ENCODE measurements at places on chromosomes 3 and 15.

GRCh38 chr15:39084674-39085530 is 496.0 kb upstream of the THBS1 start:
- peak; percentile 86 for DNase-seq

DNA sequence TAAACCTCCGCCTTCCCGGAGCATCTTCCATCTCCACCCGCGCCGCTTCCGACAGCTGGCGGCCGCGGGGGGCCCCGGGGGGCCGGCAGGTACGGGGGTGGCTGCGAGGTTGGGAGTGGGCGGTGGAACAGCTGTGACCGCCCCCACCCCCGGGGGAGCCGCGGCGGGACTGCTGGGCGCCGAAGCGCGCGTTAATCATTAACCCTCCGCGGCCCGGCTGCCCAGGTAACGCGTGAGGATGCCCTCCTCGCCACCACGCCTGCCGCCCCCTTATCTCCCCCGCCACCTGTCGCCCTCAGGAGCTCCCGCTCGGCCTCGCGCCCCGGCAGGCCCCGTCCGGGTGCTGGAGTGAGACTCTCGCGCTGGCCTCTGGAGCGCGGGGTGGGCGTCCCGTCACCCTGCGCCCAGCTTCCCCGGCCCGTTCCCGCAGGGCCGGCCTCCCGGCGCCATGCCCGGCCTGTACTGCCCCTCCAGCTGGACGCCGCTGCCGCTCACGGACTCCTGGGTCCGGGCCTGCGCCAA is 757 bp downstream of the VWA5B2 start:
- no peak for DNase-seq

GRCh38 chr3:38353151-38353550 is 6.6 kb downstream of the XYLB start:
- no peak for DNase-seq

DNA sequence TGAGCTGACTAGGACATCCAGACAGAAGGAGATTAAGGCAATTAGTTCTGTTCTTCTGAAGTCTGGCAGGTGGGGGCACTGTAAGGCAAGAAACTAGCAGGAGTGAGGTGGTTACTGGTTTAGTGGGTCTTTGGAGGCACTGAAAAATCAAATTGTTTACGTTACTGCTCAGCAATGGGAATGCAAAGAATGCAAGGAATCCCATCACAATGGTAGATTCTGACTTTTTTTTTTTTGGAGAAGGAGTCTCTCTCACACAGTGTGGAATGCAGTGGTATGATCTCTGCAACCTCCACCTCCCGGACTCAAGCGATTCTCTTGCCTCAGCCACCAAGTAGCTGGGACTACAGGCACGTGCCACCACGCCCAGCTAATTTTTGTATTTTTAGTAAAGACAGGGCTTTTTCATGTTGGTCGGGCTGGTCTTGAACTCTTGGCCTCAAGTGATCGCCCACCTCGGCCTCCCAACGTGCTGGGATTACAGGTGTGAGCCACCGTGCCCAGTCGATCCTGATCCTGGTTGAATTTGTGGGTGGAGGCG is 16.4 kb downstream of the FAM107A start:
- peak; percentile 3 for DNase-seq

GRCh38 chr15:79769933-79770759 is 126.7 kb downstream of the MTHFS start:
- no peak for DNase-seq

GRCh38 chr15:85454403-85454802 is 74.0 kb downstream of the AKAP13 start:
- no peak for DNase-seq

DNA sequence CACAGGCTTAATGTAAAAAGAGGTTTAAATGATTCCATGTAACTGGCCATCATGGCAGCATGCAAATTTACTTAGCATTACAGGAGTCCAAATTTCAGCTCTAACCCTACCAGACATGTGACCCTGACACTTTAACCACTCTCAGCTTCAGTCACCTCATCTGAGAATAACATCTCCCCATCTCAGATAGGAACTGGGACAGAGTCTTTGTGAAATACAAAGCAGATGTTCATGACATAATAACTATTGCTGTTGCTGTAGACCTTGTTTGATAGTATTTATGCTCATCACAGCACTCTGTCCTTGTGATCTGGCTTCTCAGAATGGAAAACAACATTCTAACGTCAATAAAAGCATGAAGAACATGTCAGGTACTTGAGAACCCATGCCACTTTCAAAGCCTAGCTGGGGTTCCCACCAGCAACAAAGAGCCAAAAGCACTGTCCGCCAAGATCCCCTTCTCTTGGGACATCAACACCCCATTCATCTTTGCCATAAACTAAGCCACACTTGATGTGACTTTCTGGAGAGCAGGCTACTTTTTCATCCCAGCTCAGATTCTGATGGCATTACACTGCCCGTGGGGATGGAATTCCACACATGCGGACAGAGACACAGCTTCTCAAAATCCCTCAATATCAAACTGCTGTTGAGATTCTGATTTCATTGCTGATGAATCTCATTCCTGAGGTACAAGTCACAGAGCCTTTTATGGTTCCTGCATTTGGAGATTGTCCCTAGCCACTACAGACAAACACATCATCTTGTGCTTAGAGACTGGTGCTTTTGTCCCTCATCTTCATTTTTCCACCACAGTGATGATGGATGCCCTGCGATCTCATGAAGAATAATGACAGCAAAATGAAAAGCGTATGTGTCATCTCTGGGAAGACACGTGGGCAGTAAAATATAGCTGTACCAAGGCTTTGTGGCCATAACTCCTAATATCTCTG is 202.7 kb downstream of the TNIK start:
- no peak for DNase-seq

GRCh38 chr15:78425643-78426042 is 12.4 kb upstream of the IREB2 start:
- DNase-seq: no peak

- DNase-seq: no peak
Observed at GRCh38 chr3:129974564-129974832, at the start of gene TRH. TRH (plus strand) TSS chr3:129974720; CDS start chr3:129975817, 1,097 bp downstream.

DNA sequence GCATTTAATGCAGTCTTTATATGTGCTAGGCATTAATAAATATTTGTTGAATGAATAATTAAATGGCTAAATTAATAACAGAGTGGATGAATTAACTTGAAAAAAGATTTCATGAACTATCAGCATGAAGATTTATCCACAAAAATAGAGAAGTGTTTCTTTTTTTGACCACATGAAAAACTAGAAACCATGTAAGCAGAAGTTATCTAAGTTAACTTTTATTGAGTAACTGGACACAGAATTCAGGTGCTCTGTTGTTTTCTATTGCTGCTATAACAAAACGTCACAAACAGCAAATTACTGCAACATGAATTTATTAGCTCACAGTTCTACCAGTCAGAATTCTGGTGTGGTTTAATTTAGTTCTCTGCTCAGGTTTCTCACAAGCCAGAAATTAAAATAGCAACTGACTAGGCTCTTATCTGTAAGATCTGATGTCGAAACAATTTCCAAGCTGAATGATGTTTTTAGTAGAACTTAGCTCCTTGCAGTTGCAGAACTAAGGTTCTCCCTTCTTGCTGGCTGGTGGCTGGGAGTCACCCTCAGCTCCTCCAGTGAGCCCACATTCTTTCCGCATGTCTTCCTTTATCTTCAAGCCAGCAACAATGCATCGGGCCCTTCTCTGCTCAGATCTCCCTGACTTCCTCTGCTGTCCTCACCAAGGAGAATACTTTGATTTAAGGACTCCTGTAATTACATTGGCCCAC is 810.2 kb upstream of the ALCAM start:
- DNase-seq: no peak

GRCh38 chr3:157175691-157176507 is 16.0 kb upstream of the CCNL1 start:
- no peak for DNase-seq

DNA sequence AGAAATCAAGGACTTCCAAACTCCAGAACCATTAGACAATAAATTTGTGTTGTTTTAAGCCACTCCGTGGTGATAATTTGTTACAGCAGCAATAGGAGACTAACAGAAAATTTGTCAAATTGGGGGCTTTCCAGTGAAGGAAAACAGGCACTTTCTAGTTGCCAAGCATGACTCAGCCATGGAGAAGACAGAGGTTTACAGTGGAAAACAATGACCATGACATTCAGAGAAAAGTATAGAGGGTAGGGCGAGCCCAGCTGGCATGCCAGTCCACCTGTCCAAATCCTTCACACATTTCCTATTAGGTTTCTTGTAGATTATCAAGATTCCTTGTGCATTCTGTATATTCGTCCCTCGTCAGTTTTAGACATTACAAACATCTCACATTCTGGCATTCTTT is 24.9 kb downstream of the SLCO2A1 start:
- no peak for DNase-seq

Data from NCI-H1694 (cell line).